ENCODE measurements at places on chromosomes 7 and 10.

DNA sequence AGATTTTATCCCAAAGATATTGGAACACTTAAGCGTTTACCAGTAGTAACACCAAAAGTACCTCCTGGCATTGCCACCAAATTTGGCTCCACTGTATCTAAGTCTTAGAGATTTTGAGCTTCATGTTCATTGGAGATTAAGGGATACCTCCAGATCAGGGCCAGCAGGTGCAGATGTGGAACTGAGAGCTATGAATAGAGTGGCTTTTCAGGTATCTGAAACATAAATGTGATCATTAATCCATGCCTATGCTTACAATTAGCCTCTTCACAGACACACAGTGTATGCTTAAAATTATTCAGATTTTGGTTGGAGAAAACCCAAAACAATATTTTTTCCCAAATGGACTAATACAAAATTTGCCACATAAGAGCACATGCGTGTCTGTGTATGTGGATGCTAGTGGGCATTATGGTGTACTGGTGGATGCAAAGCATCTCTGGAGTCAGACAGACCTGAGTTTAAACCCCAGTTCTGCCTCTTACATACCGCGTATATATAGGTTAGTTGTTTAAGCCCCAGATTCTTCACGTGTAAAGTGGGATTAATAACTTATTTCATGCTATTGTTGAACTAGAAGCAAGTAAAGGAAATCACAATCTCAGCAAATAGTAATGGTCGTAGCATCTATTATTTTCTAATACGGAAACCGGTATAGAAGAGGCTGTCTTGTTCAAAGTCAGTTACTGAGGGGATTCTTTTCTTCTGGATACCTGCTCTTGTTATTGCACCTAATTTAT, 6.8 kb upstream of the LRRC4 start:
- DNase-seq = no peak

- DNase-seq = peak; percentile 9
These were observed 847.5 kb downstream of the LRMDA start for GRCh38 chr10:76278811-76279460.

DNA sequence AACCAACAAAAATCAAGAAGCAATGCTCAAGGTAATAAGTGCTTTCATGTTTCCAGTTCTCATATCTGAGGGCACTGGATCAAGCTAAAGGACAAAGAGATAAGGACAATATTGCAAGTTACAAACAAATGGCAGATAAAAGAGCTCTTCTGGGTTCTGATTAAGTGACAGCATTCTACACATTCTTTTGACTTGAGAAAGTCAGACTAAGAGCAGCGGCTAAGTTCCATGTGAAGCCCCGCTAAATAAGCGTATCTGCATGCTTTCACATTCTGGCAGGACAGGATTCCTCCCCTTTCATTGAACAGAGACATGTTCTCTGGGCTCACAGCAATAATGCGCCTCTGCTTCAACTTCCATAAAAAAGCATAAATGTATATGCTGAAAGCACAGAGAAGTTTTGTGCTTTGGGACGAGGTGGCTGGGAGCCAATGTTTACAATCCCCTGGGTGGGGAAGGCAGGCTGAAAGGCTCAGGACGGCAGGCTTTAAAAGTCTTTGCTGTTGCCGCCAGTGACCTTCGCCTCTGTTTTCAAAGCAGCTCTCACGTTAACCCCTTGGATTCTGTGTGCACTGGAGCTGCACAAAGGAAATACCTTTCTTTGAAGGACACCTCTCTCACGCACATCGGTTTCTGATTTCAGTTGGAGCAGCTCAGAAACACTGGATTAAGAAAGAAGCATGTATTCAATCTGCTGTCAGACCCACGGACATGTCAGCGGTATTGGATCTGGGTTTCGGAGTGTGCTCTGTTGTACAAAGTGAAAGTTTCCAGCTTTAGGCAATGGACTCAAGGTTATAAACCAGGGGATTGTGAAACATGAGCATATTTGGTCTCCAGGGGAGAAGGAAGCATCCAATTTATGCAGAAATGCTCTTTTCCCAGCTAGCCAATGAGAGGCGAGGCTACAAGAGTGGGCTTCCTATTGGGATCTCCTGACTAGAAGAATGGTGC, 105.4 kb upstream of the FAM133B start:
- DNase-seq = peak; percentile 86

DNA sequence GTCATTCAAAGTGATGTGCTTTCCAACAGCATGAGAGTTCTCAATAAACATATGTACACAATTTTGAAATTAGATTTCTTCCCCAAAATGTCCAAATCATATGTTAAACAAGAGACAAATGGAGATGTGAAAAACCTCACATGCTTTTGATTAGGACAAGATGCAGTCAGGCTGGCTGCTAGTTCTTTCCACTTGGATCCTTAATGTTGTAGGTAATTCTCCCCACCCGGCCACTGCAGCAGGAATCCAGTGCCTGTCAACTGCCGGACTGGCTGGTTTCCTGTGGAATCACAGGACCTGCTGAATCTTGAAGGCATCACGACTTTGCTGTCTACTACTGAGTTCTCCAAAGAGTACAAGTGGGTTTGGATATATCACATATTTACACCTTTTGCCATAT, 138.6 kb upstream of the AKR1E2 start:
- no peak for DNase-seq

DNA sequence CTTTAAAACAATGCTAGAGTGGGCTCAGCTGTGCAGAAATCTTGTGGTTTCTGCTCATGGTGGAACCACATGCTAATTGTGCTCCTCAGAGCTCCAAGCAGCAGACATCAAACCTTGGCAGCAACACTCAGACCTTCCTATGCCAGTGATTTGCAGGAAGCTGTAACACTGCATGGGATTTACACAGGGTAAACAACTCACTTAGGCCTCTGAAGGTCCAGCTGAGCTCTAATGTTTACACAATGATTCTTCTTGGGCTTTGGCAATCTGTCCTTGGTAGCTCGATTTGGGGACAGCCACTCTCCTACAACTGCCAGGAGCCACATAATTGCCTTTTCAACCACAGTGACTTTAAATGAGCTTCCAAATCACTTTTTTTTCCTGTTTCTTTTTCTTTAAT, 97.7 kb upstream of the PDLIM1 start:
- no peak for DNase-seq

DNA sequence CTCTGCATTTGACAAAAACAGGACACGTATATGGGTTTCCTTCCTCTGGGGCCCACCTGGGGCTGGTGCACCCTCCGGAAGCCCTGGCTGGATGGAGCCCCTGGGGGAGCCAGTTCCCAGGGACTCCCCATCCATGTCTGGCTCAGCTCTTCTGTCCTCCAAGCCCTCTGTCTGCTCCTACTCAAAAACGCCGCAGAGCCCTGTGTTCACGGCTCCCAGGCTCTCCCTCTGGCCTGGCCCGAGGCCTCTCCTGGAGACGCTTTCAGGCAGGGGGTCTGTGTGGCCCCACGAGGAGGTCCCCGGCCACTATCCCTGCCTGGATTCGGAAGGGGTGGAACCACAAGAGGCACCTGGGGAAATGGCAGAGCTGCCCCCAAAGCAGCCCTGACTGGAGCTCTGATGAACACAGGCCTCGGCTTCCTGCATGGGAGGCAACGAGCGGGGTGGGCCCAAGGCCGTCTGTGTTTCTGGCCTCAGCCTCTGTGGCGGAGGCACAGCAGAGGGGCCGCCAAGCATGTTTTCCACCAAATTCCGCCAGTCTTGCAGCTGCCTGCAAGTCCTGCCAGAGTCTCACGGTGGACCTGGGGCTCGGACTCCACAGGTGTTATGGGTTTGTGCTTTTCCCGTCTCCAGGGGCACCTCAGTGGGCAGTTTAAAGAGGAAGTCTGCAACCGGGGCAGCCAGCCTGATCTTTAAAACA, 22.6 kb upstream of the INPP5A start:
- no peak for DNase-seq

DNA sequence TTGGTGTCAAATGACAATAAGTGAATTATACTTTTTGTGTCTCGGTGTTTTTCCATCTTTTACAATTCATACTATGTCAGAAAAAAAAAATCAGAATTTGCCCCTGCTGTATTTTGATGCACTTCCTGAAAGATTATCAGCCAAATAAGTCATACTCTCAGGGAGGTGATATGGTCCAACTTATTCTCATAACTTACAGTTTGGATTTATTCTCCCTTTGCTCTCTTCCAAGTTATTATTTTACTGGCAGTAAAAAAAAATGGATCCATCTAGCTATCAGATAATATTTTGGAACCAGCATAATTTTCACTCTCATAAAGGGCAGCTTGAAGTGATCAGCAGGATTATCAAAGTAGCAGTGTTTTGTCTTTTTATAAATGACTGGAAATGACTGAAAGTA, 337.1 kb downstream of the BMPER start:
- no peak for DNase-seq

- DNase-seq = no peak
These were observed 182.4 kb downstream of the SEM1 start for GRCh38 chr7:96527133-96527827.

DNA sequence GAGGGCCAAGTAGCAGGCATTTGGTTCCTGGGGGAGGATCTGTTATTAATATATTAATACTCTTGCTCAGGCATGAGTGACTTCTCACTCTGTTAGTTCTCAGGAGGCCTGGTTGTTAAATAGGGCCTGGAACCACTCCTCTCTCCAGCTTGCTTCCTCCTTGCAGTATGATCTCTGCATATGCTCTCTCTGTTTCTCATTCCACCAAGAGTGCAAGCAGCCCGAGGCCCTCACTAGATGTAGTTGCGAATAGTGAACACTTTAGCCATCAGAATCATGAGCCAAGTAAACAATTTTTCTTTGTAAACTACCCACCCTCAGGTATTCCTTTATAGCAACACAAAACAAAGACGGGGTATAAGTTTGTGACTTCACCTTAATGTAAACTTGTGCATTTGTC, 784.3 kb downstream of the DNAJB9 start:
- DNase-seq = no peak

All from foreskin fibroblast (primary cell).